ENCODE measurements at places on chromosomes 11 and 22. TPM values are rescaled to one million over a fixed set of nuclear protein-coding genes. Genes with fewer than 3 reads are reported as not detected.

DNA sequence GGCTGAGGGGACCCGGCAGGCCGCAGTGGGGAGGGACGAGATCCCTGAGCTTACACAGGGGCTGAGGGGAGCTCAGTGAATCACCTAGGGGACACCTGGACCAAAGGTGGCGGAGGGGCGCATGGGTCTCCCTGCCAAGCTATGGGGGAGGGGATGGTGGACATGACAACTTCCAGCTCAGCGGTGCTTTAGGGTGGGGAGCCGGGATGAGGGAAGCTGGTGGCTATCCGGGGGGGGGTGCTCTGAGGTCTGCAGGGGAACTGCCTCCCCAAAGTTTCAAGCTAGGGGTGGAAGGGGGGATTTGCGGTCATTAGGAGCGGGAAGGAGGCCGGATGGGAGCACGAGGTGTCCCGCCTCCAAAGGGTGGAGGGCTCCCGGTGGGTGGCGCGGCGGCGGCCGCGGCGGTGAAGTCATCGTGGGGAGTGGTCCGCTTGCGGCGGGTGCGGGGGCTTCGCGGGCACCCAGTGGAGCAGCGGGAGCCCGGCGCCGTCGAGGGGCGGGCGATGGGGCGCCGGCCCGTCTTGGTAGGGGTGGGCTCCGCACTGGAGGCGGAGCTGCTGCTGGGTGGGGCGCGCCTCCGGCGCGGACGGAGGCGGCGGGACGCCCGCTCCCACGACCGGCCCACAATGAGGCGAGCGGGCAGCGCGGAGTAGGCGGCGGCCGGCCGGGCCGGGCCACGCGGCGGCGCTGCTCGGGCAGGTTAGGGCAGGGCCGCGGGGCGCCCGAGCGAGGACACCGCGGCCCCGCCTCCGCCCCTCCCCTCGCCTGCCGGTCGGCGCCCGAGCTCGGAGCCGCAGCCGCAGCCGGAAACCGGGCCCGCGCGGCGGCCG lies at the start of gene MICALL1:
MICALL1 (plus strand) TSS at position 764 of the 830 bp plus-strand sequence. CDS start 126 bp downstream, outside the sequence.
- DNase-seq: peak; percentile 87

DNA sequence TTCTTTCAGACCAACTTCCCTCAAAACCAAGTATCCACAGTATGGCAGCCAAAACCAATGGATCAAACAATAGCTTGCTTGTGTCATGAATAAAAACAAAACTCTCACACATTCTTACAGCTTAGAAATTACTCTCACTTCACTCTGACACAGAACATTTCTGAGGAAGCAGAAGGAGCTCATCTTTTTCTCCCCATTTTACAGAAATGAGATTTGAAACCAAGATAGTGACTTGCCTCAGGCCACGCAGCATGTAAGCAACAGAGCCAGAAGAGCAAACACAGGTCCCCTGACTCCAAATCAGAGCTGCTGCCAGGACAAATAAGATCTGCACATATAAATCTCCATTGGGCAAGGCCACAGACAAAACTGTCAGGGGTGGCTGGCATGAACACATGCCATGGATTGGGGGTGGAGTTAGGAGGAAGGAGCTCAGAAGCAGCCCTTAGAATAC lies 64.8 kb downstream of the RAB30 start:
- DNase-seq: no peak

GRCh38 chr22:17121233-17122195 lies at the start of gene TMEM121B:
TSS of gene TMEM121B (minus strand) at chr22:17121360. CDS start at chr22:17121127, 233 bp downstream.
- peak; percentile 87 for DNase-seq

The AGBL2 gene
- 0.25 TPM for total RNA-seq

The SHISA8 gene
- total RNA-seq: 10.2 TPM

The RCN1 gene
- 27.6 TPM for total RNA-seq

The OR8U1 gene
- total RNA-seq: not detected

Measured in left ventricle myocardium superior (tissue), 1 donor.